ENCODE measurements at places on chromosomes 7 and 10. TPM values are rescaled to one million over a fixed set of nuclear protein-coding genes. Genes with fewer than 3 reads are reported as not detected.

DNA sequence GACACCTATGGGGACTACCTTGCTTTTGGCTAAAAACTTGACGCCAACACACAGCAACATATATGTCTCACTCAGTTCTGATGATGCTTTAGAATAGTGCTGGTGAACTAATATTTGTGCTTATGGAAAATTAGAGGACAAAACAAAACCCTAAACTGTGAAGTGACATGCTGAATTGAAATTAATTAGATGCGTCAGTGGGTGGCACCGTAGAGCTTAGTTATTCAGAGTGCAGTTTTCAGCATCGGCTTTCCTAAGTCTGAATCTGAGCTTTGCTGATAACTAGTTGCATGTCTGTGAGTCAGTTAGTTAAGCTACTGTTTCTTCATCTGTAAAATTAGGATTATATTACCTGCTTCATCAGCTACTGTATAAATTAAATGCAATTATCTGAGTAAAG is 245.0 kb upstream of the SORCS1 start:
- DNase-seq = peak; percentile 50
- no peak overlapping the region for H3K27ac ChIP-seq
- H3K36me3 ChIP-seq = peaks cover 66% of the 10 kb centered on the region
- no peaks in the 10 kb centered on the region for H3K4me1 ChIP-seq
- H3K27me3 ChIP-seq = no peaks in the 10 kb centered on the region
- H3K4me3 ChIP-seq = no peak overlapping the region

- DNase-seq = peak; percentile 27
- no peak overlapping the region for H3K27ac ChIP-seq
- no peak overlapping the region for H3K4me3 ChIP-seq
- H3K36me3 ChIP-seq = no peaks in the 10 kb centered on the region
- no peaks in the 10 kb centered on the region for H3K4me1 ChIP-seq
Measured at GRCh38 chr7:150846291-150847115, 5.8 kb upstream of the AOC1 start.

DNA sequence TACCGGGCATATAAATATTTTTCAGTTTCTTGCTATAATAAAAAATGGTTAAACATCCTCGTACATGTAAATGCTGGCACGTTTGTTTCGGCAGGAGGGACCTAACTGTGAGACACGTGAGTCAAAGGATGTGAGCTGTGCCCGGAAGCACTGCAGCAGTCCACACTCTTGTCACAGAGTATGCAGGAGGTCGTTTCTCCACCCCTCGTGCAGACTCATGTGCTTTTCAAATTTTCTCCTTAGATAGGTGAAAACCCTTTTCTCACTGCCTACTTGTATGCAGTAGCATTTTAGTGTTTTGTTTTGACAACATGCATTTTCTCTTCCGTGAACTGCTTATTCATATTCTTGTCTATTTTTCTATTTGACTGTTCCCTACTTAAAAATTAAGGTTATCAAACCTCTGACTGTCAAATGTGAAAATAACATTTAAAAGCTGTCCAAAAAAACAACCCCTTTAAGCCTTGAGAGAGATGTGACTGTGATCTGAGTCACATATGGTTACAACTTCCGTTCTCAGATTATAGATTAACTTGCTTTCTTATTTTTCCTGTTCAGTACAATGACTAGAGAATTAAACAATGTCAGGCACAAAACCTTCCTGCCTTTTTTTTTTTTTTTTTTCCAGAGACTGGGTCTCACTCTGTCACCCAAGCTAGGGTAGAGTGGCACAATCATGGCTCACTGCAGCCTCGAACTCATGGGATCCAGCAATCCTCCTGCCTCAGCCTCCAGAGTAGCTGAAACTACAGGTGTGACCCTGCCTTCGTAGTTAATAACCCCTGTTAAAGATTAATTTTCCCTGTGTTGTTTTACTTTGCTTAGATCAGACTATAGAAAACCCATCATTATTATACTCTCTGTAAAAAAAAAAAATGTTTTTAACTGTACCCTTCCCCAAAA is 45.1 kb downstream of the DPY19L1 start:
- no peak overlapping the region for H3K27ac ChIP-seq
- no peaks in the 10 kb centered on the region for H3K4me1 ChIP-seq
- no peak for DNase-seq
- no peak overlapping the region for H3K4me3 ChIP-seq
- no peaks in the 10 kb centered on the region for H3K27me3 ChIP-seq

DNA sequence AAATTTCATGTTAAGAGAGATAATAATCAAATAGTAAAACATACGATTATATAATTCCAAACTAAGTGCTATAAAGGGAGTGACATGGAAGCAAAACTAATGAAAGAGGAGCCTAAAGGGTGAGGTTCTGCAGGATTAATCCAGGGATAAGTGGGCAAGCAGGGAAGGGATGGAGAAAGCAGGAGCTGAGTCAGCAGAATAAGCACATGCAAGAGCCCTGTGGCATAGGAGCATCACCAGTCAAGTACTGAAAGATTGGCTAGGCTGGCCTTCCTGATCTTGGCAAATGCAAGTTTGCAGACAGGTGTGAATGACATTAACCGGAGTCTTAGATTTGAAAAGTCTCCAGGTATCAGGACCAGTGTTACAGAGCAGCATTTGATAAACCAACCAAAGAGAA is 336.4 kb downstream of the ELMO1 start:
- H3K27me3 ChIP-seq = no peaks in the 10 kb centered on the region
- no peak for DNase-seq
- H3K4me3 ChIP-seq = no peak overlapping the region
- H3K36me3 ChIP-seq = peaks cover 34% of the 10 kb centered on the region
- H3K4me1 ChIP-seq = peaks cover 3% of the 10 kb centered on the region

DNA sequence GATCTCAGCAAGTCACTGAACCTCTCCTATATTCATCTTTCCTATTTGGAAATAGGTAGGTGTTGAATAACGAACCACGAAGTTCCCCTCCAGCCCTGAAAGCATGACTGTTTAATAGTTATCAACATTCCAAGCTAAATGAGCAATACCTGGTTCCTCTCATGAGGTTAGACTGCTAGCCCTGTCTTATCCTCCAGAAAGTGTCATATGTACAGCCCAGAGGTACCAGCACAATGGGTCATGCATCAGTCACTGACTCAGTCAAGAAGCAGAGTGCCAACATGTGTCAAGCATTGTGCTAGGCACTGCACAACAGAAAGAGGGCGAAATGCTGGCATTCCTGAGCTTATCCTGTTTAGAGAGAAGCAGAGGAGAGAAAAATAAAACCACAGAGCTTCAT is 70.0 kb downstream of the AMPH start:
- H3K36me3 ChIP-seq = no peaks in the 10 kb centered on the region
- no peak overlapping the region for H3K4me3 ChIP-seq
- H3K27ac ChIP-seq = no peak overlapping the region
- no peak for DNase-seq

- no peaks in the 10 kb centered on the region for H3K4me1 ChIP-seq
- no peaks in the 10 kb centered on the region for H3K27me3 ChIP-seq
- no peaks in the 10 kb centered on the region for H3K36me3 ChIP-seq
- DNase-seq = no peak
- no peak overlapping the region for H3K4me3 ChIP-seq
Measured at GRCh38 chr7:106358103-106358663, 73.4 kb upstream of the NAMPT start.

DNA sequence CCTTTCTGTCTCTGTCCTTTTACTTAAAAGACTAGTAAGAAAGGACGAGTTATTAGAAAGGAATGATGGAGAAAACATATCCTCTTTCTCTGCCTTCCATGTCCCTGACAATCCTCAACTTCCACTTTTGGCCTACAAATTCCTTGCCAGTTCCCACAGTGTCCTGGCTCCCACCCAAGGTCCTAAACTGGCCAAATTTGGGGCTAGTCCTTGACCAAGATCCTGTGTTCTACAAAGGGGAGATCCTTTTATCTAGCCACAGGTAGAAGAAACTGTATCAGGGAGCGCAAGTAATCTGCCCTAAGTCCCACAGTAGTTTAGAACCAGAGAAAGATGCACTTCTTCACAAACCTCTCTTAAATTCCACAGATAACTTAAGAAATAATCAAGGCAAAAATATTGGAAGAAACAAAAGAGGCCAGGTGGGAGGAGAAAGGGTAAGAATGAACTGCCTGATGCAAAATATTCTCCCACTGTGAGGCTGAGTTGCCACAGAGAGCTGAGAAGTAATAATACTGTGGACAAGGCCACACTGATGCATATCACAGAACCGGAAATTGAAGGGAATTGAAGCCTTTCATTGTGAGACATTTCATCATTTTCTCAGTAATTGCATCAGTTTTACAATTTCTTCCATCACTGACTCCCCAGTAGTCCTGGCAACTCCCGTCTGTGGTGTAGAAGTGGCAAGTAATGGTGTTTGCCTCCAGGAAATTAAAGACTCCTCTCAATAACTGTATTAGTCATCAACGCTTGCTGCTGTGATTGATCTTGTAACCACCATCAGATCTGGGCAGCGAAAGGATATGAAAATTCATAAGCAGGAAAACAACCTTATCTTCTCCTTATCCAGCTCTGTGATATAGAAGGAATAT is 47.2 kb downstream of the DNAJC12 start:
- H3K4me1 ChIP-seq = no peaks in the 10 kb centered on the region
- no peak overlapping the region for H3K4me3 ChIP-seq
- H3K27ac ChIP-seq = no peak overlapping the region
- no peaks in the 10 kb centered on the region for H3K27me3 ChIP-seq
- H3K36me3 ChIP-seq = no peaks in the 10 kb centered on the region

DNA sequence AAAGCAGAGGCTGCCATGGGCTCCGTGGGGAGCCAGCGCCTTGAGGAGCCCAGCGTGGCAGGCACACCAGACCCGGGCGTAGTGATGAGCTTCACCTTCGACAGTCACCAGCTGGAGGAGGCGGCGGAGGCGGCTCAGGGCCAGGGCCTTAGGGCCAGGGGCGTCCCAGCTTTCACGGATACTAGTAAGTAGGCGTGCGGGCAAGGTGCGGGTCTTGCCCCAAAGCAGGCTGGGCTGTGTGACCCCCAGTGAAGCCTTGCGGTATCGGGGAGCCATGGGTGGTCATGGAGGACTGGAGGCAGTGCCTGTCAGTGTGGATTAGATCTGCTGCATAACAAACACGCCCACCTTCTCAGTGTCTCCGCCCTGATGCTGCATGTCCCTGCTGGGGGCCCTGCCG is 5.1 kb downstream of the SLC29A4 start:
- H3K27me3 ChIP-seq = no peaks in the 10 kb centered on the region
- H3K36me3 ChIP-seq = no peaks in the 10 kb centered on the region
- H3K4me1 ChIP-seq = no peaks in the 10 kb centered on the region
- H3K27ac ChIP-seq = no peak overlapping the region

- DNase-seq = no peak
- no peaks in the 10 kb centered on the region for H3K36me3 ChIP-seq
- no peak overlapping the region for H3K27ac ChIP-seq
- H3K4me3 ChIP-seq = no peak overlapping the region
Measured at GRCh38 chr10:10734356-10735064, 283.2 kb upstream of the CELF2 start.

DNA sequence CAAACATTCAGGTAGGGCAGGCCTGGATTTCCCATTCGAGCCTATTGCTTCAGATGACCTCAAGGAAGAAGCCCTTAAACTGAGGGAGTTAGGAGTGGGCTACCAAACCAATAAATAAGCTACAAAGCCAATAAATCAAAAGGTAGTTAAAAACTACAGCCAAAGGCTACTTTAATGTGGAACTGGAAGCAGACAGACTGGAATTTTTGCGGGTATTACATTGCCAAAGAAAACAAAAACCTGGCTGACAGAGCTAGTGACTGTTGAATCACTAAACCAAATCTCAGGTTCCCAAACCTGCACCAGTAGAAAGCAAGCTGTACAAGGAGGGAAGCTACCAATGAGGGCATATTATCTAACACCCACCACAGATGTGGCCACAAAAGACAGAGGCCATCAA is 315.6 kb downstream of the GRM8 start:
- H3K4me3 ChIP-seq = no peak overlapping the region
- peaks cover 4% of the 10 kb centered on the region for H3K4me1 ChIP-seq
- no peak overlapping the region for H3K27ac ChIP-seq
- H3K36me3 ChIP-seq = no peaks in the 10 kb centered on the region

DNA sequence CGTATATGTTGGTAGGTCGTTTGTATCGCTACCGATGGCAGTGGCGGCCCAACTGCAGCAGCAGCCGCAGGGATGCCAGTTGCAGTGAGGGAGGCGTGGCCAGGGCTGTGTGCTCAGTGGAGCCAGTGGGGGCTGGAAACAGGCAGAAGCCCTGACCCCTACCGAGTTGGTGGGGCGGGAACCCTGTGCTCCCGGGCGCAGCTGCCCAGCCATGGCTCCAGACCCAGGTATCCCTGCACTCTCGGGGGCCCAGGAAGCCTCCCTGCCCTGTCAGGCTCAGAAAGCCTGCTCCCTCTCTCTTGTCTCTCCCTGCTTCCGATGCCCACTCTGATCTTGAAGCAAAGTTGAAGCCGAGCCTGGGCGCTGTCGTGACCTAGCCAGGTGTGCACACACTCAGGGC is 78.6 kb upstream of the ITGB1 start:
- H3K4me3 ChIP-seq = no peak overlapping the region
- peaks cover 10% of the 10 kb centered on the region for H3K4me1 ChIP-seq
- no peaks in the 10 kb centered on the region for H3K27me3 ChIP-seq
- H3K27ac ChIP-seq = no peak overlapping the region
- DNase-seq = no peak

GRCh38 chr10:107952649-107953556 is 788.4 kb upstream of the SORCS1 start:
- H3K27me3 ChIP-seq = no peaks in the 10 kb centered on the region
- H3K4me3 ChIP-seq = peak overlapping the region; percentile 31
- H3K27ac ChIP-seq = no peak overlapping the region
- peak; percentile 53 for DNase-seq
- no peaks in the 10 kb centered on the region for H3K36me3 ChIP-seq

GRCh38 chr7:16916105-16916639 is 34.4 kb upstream of the AGR3 start:
- H3K36me3 ChIP-seq = no peaks in the 10 kb centered on the region
- H3K27me3 ChIP-seq = no peaks in the 10 kb centered on the region
- no peak overlapping the region for H3K4me3 ChIP-seq
- DNase-seq = no peak
- no peaks in the 10 kb centered on the region for H3K4me1 ChIP-seq
- no peak overlapping the region for H3K27ac ChIP-seq

GRCh38 chr7:123170333-123171246 is 29.2 kb downstream of the SLC13A1 start:
- no peaks in the 10 kb centered on the region for H3K4me1 ChIP-seq
- no peak for DNase-seq
- no peaks in the 10 kb centered on the region for H3K36me3 ChIP-seq
- no peak overlapping the region for H3K27ac ChIP-seq
- H3K4me3 ChIP-seq = no peak overlapping the region

GRCh38 chr10:127374901-127375300 is 174.2 kb upstream of the NPS start:
- peaks cover 22% of the 10 kb centered on the region for H3K36me3 ChIP-seq
- H3K4me1 ChIP-seq = no peaks in the 10 kb centered on the region
- H3K27ac ChIP-seq = no peak overlapping the region
- H3K27me3 ChIP-seq = no peaks in the 10 kb centered on the region

Gene ANKRD1
- total RNA-seq = 19.6 TPM

Gene UTF1
- not detected for total RNA-seq

Gene SH2D4B
- 0.13 TPM for total RNA-seq

Gene HOXA5
- total RNA-seq = not detected

Gene C7orf33
- not detected for total RNA-seq

Gene CCL24
- total RNA-seq = not detected

Gene HABP2
- 0.97 TPM for total RNA-seq

Gene AOAH
- total RNA-seq = 0.80 TPM

Gene SMO
- total RNA-seq = 75.5 TPM

Gene HTR7
- total RNA-seq = 7.6 TPM

Gene PPP1R17
- 0.36 TPM for total RNA-seq

All from endodermal cell (in vitro differentiated cells).